ENCODE measurements at places on chromosomes 12 and 14.

- no peak for DNase-seq
Measured at GRCh38 chr12:30827101-30828066, 72.6 kb upstream of the CAPRIN2 start.

- no peak for DNase-seq
Measured at GRCh38 chr14:104600805-104601204, 3.8 kb downstream of the TMEM179 start.

GRCh38 chr12:47303207-47303606 is 223.4 kb upstream of the AMIGO2 start:
- no peak for DNase-seq

DNA sequence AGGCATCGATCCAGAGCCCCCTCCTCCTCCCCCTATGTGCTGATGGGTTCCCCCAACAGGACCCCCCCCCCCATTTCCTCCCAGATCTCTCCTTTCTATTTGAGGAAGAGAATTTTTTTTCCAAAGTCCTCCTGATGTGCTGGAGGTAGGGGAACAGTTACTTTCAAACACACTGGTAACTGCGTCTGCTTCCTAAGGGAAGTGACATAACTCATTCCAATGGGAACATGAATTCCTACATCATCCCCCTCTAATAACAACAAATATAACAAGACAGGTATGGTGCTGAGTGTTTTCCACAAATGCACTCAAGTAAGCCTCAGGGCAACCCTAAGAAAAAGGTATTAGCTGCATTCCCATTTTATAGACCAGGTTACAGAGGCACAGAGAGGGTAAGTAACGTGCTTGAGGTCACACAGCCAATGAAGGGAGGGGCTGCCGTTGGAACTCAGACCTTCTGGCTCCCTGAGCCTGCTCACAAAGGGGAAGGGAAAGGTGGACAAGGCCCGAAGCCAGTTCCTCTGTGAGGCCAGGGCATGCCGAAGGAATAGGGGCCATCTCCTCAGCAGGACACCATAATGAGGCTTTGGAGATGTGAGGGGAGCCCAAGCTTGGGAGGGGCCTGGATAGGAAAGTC is 121.1 kb upstream of the NCOR2 start:
- no peak for DNase-seq

GRCh38 chr14:89650077-89650978 is 233.3 kb upstream of the FOXN3 start:
- no peak for DNase-seq

DNA sequence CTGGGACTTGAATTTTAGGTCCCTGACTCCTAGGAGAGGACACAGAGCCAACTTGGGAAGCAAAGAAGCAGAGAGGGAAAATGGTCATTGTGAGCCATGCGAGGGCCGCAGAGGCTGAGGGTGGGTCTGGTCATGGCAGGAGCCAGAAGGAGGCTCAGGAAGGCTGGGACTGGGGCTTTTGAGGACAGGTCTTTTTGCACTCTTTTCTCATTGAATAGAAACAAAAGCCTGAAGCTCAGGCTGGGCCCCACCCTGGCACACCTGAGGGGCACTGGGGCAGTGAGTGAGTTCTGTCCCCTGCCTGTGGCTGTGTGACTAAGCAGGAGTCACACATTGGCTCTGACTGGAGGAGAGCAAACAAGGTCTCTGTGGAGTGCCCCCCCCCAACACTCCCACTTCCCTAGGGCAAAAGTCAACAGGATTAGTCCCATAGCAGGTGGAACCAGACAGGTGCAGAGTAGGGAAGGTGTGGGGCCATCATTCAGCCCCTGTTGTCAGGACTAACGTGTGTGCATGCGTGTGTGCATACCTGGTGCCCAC is 2.8 kb downstream of the KRT7 start:
- peak; percentile 89 for DNase-seq

GRCh38 chr14:89078021-89078795 is 253.8 kb downstream of the TTC8 start:
- DNase-seq = no peak

GRCh38 chr14:21326972-21327371 is 47.1 kb downstream of the RPGRIP1 start:
- no peak for DNase-seq

- no peak for DNase-seq
Measured at GRCh38 chr14:100576091-100577085, 10.8 kb downstream of the BEGAIN start.

GRCh38 chr12:18297902-18298301 is 36.6 kb downstream of the PIK3C2G start:
- no peak for DNase-seq

- DNase-seq = peak; percentile 95
Measured at GRCh38 chr14:56855891-56856461, 45.7 kb upstream of the OTX2 start.

GRCh38 chr12:98532687-98533304 is 17.4 kb downstream of the TMPO start:
- peak; percentile 17 for DNase-seq

DNA sequence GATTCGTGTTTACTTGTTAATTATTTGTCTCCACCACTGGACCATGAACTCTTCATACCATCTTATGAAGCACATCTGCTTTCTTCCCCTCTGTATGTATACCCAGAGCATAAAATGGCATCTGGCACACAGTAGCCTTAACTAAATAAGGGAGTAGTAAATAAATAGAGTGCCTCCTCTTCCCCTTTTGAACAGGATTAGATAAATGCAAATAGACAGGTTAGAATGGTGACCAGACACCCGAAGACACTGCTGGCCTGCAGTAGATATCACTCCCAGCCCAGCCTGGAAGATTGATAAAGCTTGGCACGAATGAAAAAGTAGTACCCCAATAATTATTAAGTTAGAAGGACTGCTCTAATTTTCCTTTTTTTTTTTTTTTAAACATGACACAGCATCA is 6.9 kb downstream of the GALNT4 start:
- no peak for DNase-seq

GRCh38 chr14:51474854-51475253 is 176.9 kb upstream of the FRMD6 start:
- no peak for DNase-seq

DNA sequence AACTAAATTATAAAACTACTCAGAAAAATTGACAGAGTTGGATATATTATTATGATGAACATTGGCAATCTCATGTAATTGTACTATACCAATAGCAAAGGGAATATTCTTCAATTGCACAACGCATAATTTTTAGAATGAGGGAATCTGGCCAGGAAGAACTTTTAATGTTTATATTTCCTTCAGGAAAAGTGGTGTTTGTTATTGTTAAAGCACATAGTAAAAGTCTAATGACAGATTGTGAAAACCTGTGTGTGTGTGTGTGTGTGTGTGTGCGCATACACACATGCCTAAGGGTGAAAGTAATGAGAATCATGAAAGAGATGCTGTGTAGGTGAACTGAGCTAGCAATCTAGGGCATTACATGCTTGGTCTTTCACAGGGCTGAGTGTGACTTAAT is 877.7 kb downstream of the SLC6A15 start:
- no peak for DNase-seq

GRCh38 chr12:113936460-113936859 is 29.7 kb downstream of the RBM19 start:
- DNase-seq = no peak

- no peak for DNase-seq
Measured at GRCh38 chr12:69508091-69508490, 37.9 kb downstream of the FRS2 start.

GRCh38 chr12:62767496-62767895 is 167.5 kb downstream of the PPM1H start:
- no peak for DNase-seq

GRCh38 chr14:104367866-104368750 is 211.5 kb upstream of the C14orf180 start:
- peak; percentile 99 for DNase-seq

DNA sequence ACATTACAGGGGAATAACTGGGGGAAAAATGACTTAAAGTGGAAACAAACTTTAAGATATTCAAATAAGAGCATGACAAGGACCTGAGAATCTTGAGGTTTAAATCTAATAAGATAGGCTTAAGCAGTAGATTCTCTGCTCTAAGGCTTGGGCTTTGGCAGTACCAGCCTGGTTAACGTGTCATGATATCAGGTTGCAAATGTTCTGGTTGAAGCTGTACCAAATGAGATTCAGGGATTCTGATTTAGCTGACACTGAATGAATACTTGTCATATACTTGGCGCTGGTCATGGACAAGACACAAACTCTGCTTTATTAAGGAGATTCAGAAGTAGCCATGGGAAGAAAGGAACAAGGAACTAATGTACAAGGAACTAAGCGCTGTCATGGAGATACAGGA is 6.1 kb downstream of the TCP11L2 start:
- no peak for DNase-seq

DNA sequence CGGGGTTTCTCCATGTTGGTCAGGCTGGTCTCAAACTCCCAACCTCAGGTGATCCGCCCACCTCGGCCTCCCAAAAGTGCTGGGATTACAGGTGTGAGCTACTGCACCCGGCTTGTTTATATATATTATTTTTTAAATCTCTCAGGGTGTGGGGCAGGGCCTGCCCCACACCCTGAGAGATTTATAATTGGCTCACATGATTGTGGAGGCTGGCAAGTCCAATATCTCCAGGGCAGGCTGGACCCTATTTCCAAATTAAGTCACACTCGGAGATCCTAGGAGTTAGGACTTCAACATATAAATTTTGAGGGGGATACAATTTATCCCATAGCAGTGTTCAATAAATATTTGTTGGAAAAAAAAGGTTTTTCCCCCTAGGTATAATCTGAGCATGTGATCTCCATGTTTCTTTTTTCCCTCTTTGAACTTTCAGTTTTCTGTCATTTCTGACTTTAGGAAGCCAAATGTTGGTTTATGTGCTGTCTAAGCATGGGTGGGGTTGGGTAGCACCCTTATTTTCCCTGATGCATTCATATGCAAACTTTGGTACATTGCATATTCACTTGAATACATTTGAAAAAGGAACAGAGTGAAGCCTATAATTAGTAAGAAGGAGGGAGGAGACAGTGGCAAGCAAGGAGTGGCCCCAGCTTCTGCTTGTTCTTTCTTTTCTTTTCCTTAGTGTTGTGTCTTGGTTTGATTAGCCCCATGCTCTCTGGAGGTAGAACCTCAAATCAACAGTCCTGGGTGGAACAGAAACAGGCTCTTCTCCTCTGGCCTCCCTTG is 8.7 kb upstream of the A2ML1 start:
- no peak for DNase-seq

DNA sequence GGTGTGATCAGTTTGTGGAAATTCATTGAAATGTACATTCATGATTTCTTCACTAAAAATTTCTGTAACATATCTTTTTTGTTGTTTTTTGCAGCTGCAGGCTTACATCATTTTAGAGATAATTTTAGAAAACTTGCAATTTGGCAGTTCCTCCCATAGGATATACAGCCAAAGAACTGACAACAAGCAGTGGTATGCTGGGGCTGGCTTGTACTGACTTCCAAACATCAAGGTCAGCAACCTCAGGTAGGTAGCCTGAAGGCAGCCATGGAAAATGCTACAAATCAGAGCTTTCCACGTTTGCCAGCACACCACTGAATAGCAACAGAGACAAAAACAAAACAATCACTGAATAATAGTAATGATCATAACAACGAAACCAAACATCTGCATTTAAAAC is 21.2 kb downstream of the TRIM9 start:
- no peak for DNase-seq

DNA sequence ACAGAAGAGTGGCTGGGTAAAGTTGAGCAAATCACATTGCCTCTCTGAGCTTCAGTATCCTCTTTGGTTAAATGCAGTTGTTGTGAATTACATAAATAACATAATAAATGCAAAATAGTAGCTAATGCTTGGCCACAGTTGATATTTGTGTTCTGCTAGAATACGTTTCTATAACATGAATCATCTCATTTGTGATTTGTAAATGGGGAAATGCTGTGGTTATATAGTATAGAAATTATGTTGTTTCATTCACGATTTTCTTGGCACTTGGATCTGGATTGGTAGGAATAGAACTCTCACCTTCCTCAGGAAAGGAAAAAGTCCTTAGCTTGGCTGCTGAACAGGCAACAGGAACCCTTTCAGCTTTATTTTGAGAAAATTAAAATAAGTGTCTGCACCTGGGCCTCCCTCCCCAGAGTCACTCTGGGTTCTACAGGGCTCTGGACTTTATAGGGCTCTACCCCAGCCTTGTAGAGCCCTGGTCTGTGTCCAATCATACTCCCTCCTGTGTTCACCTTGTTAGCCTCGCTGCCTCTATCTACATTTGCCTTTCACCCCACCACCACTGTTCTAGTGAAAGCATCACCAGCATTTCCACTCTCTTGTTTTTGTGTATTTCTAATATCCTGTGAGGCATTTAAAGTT is 107.7 kb upstream of the BCAT1 start:
- no peak for DNase-seq

GRCh38 chr12:56013482-56013881 is 7.4 kb upstream of the IKZF4 start:
- no peak for DNase-seq

DNA sequence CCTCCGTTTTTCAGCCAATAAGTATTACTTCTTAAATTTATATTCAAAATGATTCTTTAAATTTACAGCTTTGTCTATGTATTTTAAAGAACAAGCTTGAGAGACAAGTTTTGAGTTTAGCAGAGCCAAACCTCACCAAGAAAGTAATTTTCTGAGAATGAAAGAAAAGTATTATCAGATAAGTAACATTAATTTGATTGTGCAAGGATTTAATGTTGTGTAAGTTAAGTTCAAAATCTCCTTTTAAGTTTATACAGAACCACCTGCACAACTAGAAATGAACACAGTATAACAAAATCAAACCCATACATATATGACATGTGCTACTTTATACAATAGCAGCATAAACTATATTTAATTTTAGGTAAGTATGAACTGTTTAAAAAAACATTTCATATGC is 63.5 kb downstream of the SYT10 start:
- DNase-seq = no peak

DNA sequence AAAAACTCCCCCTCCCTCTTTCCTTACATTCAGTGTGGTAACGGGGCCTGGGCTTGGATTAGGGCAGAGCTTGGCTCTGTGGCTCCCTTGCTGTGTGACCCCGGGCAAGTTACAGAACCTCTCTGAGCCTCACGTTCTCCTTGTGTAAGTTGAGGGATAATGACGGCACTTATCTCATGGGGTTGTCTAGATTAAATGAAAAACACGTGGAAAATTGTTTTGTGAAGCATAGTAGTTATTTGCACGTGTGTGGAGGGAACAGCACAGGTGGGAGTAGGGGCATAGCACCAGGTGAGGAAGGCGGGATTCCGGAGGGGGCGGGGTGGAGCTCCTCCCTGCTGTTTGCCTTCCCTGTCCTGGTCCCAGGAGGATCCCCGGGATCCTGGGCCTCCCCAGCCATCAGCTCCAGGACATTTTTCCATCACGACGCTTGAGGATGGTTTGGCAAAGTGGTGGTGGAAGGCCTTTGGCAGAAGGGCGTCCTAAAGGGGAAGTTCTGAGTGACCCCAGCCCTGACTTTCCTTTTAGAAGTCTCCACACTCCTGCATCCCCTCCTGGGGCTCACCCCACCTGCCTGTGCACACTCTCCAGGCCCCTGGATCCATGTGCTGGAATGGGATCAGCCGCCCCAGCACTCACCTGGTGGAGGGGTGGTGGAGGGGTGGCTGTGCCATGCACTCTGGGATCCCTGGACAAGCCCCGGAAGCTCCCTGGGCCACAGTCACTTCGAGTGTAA is 22.7 kb downstream of the LRTM2 start:
- no peak for DNase-seq

GRCh38 chr12:3218228-3219171 is 141.3 kb downstream of the TSPAN9 start:
- DNase-seq = peak; percentile 86

GRCh38 chr12:25957793-25958427 is 572 bp upstream of the RASSF8 start:
- DNase-seq = peak; percentile 30

- no peak for DNase-seq
Measured at GRCh38 chr14:68372368-68372767, 420.5 kb downstream of the ZFP36L1 start.
